ENCODE measurements at places on chromosomes 3 and 15. TPM values are rescaled to one million over a fixed set of nuclear protein-coding genes. Genes with fewer than 3 reads are reported as not detected.
A peak's percentile ranks its signal among the peaks of the same experiment; 100 is the strongest.

- DNase-seq = no peak
- no peaks in the 10 kb centered on the region for H3K4me1 ChIP-seq
- H3K36me3 ChIP-seq = no peaks in the 10 kb centered on the region
These were observed 32.3 kb downstream of the CBLB start for GRCh38 chr3:105836533-105836932.

DNA sequence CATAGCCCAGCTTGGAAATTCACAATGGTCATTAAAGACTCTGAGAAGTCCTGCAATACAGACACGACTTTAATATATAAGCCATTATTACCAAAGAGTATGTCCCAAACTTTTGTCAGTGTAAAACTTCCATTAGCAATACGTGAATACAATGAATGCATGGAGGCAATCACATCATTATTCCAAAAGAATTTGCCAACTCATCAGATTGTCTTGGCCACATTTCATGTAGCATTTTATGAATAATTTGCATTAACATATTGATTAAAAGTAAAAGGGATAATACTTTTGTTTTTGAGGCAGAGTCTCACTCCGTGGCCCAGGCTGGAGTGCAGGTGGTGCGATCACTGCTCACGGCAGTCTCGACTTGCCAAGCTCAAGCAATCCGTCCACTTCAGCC, 7.9 kb upstream of the DUT start:
- no peak overlapping the region for H3K27ac ChIP-seq
- H3K4me1 ChIP-seq = no peaks in the 10 kb centered on the region
- H3K27me3 ChIP-seq = no peaks in the 10 kb centered on the region

- H3K4me1 ChIP-seq = peaks cover 28% of the 10 kb centered on the region
- no peaks in the 10 kb centered on the region for H3K36me3 ChIP-seq
- DNase-seq = peak; percentile 73
- H3K27me3 ChIP-seq = peaks cover 14% of the 10 kb centered on the region
- no peak overlapping the region for H3K27ac ChIP-seq
These were observed 371 bp upstream of the CLSTN2 start for GRCh38 chr3:139934613-139935015.

DNA sequence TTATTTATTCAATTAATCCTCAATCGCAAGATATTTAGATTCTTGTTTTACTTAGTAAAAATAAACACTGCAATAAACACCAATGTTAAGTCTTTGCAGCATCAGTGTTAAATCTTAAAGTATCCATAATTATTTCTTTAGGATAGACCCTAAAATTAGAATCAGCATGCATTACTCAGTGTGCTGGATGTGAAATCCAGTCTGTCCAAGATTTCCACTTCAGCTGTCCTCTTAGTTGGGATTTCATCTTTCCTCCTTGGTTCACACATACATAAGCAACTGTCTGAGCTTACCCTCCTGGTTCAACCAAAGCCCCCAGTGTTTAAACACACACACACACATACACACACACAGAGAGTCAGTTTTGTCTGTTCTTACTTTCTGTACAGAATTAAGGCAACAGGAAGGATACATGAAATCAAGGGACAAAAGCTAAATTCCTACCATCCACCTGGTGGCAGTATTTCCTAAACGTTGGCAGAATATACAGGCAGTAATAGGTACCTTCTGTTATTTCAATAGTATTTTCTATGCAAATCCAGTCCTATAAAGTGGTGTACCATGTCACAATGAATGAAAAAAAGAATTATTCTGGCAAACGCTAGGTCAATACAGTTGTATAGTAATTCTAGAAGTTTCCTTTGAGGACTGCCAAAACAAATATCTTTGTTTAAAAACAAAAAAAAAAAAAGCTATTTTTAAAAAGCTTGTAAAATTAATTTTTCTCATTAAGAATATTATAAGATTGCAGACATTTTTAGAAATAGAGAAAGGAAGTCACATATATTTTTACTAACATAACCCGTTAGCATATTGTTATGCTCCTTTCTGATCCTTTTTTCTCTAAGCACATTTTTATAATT, 27.3 kb upstream of the DMXL2 start:
- no peak overlapping the region for H3K27ac ChIP-seq
- no peak for DNase-seq
- H3K4me3 ChIP-seq = no peak overlapping the region
- H3K4me1 ChIP-seq = no peaks in the 10 kb centered on the region
- no peaks in the 10 kb centered on the region for H3K36me3 ChIP-seq

GRCh38 chr3:64440498-64440897, 215.2 kb upstream of the PRICKLE2 start:
- no peak overlapping the region for H3K4me3 ChIP-seq
- H3K36me3 ChIP-seq = no peaks in the 10 kb centered on the region
- peaks cover 59% of the 10 kb centered on the region for H3K27me3 ChIP-seq
- no peak for DNase-seq
- H3K27ac ChIP-seq = no peak overlapping the region

DNA sequence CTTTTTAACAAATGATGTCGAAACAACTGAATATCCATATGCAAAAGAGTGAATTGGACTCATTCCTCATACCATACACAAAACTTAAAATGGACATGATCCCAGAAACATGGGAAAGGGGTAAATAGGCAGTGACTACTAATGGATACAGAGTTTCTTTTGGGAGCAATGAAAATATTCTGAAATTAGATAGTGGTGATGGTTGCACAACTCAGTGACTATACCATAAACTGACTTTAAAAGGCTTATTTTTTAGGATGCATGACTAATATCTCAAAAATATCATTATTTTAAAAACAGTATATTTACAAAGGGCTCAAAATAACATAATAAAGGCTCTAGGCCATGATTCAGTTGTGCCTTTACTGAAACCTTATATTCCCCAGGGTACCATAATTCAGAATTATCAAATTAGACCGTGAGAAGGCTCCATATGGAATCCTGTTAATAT, 16.3 kb upstream of the ATP13A3 start:
- H3K36me3 ChIP-seq = no peaks in the 10 kb centered on the region
- no peak for DNase-seq
- no peaks in the 10 kb centered on the region for H3K4me1 ChIP-seq
- H3K27me3 ChIP-seq = no peaks in the 10 kb centered on the region
- H3K27ac ChIP-seq = no peak overlapping the region

DNA sequence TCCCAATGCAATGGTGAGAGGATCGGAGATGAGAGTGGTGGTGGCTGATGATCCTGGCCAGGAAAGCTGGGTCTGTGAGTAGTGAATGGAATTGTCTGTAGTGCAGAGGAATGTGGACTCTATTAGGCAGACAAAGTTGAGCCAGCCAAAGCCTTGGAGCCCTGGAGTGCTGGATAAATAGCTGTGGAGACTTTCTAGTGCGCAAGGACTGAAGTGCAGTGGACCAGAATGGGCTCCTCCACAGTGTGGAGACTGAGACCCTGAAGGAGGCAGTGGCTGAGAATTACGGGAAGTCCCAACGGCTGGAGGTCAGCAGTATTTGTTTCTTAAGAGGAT, 874 bp downstream of the ZNF662 start:
- no peaks in the 10 kb centered on the region for H3K27me3 ChIP-seq
- peak overlapping the region; percentile 64 for H3K4me3 ChIP-seq
- H3K36me3 ChIP-seq = peaks cover 27% of the 10 kb centered on the region
- no peak for DNase-seq
- peak overlapping the region; percentile 77 for H3K27ac ChIP-seq

Gene EFCC1
- 15.0 TPM for total RNA-seq

Gene TRIM42
- not detected for total RNA-seq

Gene CADM2
- 12.8 TPM for total RNA-seq

DNA sequence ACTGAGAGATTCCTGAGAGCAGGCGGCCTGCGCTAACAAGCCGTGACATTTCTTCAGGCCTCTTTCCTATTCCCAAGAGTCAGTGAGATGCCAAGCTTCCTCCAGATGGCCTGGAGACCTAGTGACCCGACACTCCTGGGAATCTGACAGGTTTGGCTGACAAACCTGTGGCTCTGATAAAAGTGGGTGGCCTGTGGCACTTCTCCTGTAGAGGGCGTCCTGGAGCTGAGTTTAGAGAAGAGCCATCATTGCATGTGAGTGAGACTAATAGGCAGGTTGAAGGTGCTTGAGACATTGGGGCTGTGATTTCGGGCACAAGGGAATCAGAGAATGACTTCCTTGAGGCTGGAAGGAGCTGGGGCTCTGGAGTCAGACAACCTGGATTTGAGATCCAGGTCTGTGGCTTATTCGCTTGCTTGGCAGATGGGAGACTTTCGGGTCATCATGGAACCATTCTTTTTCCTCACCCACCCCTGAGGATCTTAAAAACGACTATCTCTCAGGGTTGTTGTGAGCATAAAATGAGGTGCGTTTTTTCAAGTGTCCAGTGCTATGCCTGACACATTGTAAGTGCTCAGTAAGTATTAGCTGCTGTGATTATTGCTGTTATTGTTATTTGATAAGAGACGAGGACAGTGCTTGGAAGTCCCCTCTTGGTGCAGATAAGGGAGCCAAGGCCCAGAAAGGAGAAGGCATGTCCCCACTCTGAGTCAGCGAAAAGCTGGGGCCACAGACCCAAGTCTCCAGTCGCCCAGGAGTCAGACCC, 77.2 kb downstream of the SCN10A start:
- H3K4me1 ChIP-seq = no peaks in the 10 kb centered on the region
- H3K4me3 ChIP-seq = no peak overlapping the region
- no peak overlapping the region for H3K27ac ChIP-seq

DNA sequence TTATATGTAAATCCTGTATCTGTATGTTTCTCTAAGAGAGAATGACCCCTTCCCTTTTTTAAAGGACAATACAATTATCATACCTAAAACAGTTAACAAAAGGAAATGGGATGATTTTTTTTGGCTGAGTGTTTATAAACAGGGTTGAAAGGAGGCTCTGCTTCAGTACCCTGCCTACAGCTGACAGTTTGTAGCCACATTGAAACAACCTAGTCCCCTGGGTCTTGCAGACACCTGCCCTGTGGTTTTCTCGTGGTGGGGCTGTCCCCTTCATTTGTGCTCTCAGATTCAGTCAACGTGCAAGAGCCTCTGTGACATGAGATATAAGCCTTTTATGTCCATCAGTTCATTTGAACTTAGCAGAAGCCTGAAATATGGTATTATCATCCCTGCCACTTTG, 2.3 kb upstream of the HMCES start:
- peaks cover 16% of the 10 kb centered on the region for H3K4me1 ChIP-seq
- H3K36me3 ChIP-seq = peaks cover 46% of the 10 kb centered on the region
- no peak overlapping the region for H3K4me3 ChIP-seq
- DNase-seq = no peak
- H3K27ac ChIP-seq = no peak overlapping the region
- no peaks in the 10 kb centered on the region for H3K27me3 ChIP-seq

DNA sequence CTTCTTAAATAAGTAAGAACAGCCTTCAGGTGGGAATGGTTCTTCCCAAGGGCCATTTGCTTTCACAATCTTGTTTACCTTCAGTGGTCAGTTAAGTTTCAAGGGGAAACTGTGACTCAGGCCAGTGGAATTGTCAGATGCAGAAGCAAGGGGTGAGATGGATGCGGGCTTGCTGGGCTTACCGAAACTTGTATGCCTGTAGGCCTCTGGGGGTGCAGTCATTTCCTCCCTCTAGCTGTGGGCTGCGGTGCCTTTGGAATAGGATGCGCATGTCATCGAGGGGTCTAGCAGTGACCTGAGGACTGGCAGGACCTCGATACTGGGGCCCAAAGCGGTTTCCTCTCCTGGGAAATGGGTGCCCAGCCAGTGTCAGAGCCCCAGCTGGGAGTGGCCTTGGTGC, 121.6 kb downstream of the EEFSEC start:
- no peak overlapping the region for H3K4me3 ChIP-seq
- H3K27me3 ChIP-seq = no peaks in the 10 kb centered on the region
- DNase-seq = no peak
- H3K36me3 ChIP-seq = no peaks in the 10 kb centered on the region

- no peak overlapping the region for H3K27ac ChIP-seq
- H3K4me3 ChIP-seq = no peak overlapping the region
These were observed 63.8 kb downstream of the BLM start for GRCh38 chr15:90780916-90781315.

- H3K36me3 ChIP-seq = no peaks in the 10 kb centered on the region
- peaks cover 51% of the 10 kb centered on the region for H3K4me1 ChIP-seq
- H3K27ac ChIP-seq = no peak overlapping the region
- H3K4me3 ChIP-seq = no peak overlapping the region
These were observed 35.0 kb downstream of the CTSH start for GRCh38 chr15:78909791-78910228.

- H3K36me3 ChIP-seq = no peaks in the 10 kb centered on the region
- no peaks in the 10 kb centered on the region for H3K4me1 ChIP-seq
- no peak overlapping the region for H3K27ac ChIP-seq
These were observed 40.3 kb upstream of the PTPRG start for GRCh38 chr3:61520966-61521628.

GRCh38 chr3:30527720-30528119, 78.7 kb upstream of the TGFBR2 start:
- H3K27ac ChIP-seq = peak overlapping the region; percentile 41
- peaks cover 10% of the 10 kb centered on the region for H3K4me1 ChIP-seq
- DNase-seq = no peak
- no peak overlapping the region for H3K4me3 ChIP-seq

GRCh38 chr3:100234364-100234763, 26.4 kb upstream of the TBC1D23 start:
- H3K4me1 ChIP-seq = peaks cover 12% of the 10 kb centered on the region
- no peak for DNase-seq
- no peak overlapping the region for H3K27ac ChIP-seq
- H3K27me3 ChIP-seq = no peaks in the 10 kb centered on the region
- no peak overlapping the region for H3K4me3 ChIP-seq
- no peaks in the 10 kb centered on the region for H3K36me3 ChIP-seq

DNA sequence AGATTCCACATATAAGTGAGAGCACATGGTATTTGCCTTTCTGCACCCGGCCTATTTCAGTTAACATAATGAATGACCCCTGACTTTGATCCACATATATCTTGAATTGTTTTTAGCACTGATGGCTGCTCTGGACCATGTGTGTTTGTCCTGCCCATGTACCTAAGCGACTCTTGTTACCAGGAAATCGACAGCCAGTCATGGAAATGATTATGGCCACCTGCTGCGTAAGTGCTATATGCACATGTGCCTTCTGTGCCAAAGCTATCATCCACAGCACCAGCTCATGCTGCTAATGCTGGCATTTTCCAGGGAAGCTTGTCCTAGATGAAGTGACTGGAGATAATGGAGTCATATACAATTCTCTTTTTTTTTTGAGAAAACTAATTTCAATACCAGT, 103.7 kb downstream of the PEX5L start:
- DNase-seq = no peak
- no peaks in the 10 kb centered on the region for H3K4me1 ChIP-seq
- no peak overlapping the region for H3K27ac ChIP-seq
- H3K36me3 ChIP-seq = no peaks in the 10 kb centered on the region
- no peaks in the 10 kb centered on the region for H3K27me3 ChIP-seq
- H3K4me3 ChIP-seq = no peak overlapping the region

DNA sequence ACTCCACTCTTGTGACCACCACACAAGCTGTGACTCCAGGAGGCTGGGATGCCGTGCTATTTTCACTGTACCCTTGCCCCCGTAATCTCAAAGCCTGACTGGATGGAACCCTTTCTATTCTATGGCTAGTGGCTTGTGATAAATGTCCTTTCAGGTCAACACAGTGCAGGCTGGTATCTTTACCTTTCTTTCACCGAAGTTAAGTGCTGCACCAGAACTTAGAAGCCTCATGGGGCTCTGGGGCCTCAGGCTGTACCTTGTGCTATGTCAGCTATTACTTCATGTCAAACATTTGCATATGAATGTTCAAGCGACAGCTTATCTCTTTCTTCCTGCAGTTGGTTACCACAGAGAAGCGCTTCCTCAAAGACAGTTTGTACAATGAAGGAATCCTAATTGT, 66.8 kb downstream of the RPL39L start:
- no peaks in the 10 kb centered on the region for H3K27me3 ChIP-seq
- DNase-seq = no peak
- no peak overlapping the region for H3K4me3 ChIP-seq
- no peak overlapping the region for H3K27ac ChIP-seq
- H3K4me1 ChIP-seq = no peaks in the 10 kb centered on the region

Gene GALNT15
- total RNA-seq = 211 TPM

Gene SLC9A9
- 24.9 TPM for total RNA-seq

- DNase-seq = peak; percentile 96
- H3K27ac ChIP-seq = peak overlapping the region; percentile 39
- no peaks in the 10 kb centered on the region for H3K36me3 ChIP-seq
These were observed 228.2 kb upstream of the ZPLD1 start for GRCh38 chr3:102206511-102207031.

Data from sigmoid colon (tissue), 7 donors.